ENCODE measurements at places on chromosomes 5 and 9.

GRCh38 chr5:61449804-61450492 lies 117.9 kb downstream of the ZSWIM6 start:
- no peak for DNase-seq

GRCh38 chr9:71638627-71639026 lies 129.7 kb downstream of the CEMIP2 start:
- DNase-seq: no peak

DNA sequence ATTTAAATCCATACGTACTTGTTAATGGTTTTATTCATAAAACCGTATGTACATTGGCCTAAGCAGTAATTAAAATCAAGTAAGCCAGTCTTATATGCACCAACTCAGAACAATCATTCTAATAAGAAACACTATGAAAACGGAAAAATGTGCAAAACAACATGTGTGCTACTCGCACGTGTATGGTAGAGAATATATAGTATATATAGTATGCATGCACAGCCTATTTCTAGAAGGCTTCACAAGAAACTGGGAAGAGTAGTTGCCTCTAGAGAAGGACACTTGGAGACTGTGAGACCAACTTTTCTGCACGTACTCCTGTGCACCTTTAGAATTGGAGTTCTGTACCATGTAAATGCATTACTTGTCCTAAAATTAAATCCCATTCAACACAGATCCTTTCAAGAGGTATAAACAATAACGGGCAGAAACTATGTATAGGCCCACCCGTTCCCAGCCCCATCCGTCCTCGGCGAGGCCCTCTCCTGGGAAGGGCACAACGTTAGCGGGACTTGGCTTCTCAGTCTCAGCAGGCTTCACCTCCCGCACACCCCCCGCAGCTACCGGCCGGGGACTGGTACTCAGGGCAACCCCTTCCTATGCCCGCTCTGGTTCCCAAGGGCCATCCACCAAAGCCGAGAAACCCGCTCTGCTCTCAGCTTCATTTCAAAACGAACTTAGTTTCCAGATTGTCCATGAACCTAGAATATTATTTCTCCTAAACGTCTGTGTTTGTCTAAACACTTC lies 2.0 kb downstream of the CDC14B start:
- DNase-seq: no peak

GRCh38 chr9:94111446-94111845 lies 27.2 kb downstream of the PTPDC1 start:
- DNase-seq: no peak

DNA sequence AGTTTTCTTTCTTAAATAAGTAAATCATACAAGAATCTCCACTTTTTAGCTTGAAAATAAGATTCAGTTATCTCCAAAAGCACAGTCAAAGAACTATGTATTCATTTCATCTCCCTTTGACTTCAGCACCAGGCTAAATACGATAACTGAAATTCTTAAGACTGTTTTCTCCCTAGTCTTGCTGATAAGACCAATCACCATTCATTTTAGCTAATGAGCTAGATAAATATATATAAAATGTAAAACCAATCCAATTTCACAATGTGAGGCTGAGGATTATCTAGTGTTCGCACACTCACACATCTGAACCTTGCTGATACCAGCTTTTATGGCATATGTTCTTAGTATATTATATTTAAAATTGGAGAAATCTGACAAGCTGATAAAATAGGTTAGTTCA lies 17.3 kb upstream of the ZNF622 start:
- DNase-seq: no peak

DNA sequence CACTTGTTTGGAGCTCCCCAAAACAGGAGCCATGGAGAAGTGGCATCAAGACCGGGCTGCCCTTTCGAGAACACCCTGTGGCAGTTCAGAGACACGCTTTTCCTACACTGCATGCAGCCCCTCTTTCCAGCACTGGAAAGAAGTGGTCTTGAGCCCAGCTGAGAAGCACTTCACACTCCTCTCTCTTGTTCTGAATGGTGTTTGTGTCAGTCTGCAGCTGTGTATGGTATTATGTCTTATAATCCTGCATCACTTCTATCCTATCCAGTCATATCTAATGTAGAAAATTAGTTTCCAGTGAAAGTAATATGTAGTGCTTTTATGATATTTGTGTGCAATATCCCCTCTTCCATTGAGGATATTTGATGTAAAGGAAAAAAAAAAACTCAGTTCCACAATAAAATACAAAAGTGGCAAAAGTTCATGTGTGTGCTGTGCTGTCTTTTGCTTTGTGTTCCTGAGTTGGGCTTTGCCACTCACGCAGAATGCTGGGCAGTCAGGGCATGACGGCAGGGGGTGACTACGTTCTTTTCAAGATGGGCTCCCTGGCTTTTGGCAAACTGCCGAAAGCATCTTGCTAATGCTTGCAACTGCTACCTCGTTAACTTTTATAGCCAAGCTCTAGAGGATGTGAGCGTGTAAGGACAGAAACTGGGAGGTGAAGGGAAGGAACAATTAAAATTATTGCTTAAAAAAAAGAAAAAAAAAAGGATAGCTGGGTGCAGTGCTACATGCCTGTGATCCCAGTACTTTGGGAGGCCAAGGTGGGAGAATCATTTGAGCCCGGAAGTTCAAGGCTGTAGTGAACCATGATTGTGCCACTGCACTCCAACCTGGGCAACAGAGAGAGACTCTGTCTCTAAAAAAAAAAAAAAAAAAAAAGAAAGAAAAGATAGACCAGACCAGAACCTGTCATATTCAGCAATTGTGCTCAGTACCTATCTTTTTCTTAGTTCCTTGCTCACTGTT lies 102.2 kb downstream of the MAP1B start:
- DNase-seq: peak; percentile 67

DNA sequence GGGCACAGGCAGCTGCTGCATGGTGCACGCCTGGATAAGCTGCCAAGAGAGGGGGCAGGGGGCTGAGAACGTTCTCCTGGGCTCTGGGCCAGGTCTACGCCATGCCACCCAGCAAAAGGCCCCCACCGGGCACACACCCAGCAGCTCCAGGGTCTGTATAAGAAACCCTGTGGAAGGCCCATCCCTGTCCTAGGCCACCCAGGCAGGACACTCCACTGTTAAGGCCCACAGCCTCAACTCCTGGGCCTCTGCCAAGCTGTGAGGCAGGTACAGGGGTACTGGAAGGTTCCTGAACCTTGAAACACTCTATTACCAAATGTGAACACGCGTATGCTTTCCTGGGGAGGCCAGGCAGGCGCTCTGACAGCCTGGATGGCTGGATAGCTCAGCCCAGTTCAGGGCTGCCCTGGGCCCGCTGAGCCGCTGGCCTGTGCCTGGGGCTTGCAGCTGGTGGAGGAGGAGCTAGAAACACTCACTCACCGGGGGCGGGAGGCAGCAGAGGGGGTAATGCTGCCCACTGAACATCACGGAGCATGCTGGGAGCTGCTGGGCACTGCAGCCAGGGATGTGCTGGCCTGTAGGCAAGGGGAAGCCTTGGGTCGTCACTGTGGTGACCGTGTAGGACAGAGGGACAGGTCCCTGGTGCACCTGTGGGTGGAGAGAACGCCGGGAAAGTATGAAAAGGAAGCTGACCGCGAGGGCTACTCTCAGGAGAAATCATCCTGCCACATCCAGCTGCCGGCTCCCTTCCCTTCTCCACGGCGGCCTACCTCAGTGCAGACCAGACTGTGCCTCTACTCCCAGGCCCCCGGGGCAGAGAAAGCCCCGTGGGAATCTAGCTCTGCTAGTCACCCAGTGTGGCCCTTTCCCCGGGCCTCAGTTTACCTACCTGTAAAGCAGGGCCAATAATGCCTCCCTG lies 6.0 kb downstream of the RNF44 start:
- peak; percentile 69 for DNase-seq

DNA sequence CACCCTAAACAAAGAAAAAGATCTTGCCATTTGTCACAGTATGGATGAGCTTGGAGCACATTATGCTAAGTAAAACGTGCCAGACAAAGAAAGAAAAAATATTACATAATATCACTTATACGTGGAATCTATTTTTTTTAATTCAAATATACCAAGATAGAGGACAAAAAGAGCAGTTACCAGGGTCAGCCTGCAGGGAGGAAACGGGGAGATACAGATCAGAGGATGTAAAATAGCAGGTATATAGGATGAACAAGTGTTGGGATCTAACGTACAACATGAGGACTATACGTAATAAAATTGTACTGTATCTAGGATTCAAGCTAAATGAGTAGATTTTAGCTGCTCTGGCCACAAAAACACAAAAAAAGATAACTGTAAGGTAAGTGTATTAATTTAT lies 247.5 kb downstream of the TMEM161B start:
- DNase-seq: no peak

- DNase-seq: no peak
These were observed 651.3 kb upstream of the ACO1 start for GRCh38 chr9:31733166-31733565.

- no peak for DNase-seq
These were observed 180.3 kb downstream of the TRIO start for GRCh38 chr5:14323466-14323865.

GRCh38 chr5:60463179-60463868 lies 236.6 kb downstream of the DEPDC1B start:
- DNase-seq: no peak

DNA sequence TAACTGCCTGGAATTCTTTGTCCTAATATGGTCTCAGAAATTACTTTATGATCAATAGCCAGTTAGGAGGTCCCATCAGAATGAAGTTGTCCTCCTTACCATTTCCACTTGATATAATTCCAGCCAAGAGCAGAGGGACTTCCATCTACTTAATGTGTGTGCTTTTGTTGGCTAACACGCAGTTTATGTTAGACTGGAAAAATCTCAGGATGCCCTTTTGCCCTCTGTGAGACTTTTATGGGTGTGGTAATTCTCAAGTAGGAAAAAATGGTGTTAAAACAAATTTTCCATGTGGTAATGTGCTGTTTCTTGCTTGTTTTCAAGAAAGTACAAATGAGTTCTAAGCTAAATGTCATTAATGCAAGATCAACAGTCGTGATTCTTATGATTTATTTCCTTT lies 327.1 kb downstream of the MTRR start:
- no peak for DNase-seq

- DNase-seq: no peak
These were observed 1510.5 kb upstream of the CDH9 start for GRCh38 chr5:28548856-28549255.

GRCh38 chr5:39223565-39224156 lies 4.3 kb upstream of the FYB1 start:
- no peak for DNase-seq

- DNase-seq: no peak
These were observed 8.4 kb upstream of the ARSI start for GRCh38 chr5:150311015-150311692.

GRCh38 chr9:6997330-6997729 lies 239.6 kb downstream of the KDM4C start:
- DNase-seq: no peak

DNA sequence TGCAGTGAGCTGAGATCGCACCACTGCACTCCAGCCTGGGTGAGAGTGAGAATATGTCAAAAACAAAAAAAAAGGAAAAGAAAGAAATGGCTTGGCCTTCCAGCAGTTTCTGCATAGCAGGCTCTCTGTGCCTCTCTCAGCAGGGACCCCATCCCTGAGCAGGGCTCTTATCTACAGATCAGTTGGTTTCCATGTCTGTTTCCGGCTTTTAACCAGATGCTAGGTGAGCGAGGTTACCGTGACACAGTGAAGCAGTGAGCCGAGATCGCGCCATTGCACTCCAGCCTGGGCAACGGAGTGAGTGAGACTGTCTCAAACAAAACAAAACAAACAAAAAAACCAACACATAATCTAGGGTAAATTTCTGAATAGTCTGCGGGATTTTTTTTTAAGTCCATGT lies 51.4 kb downstream of the COL5A1 start:
- DNase-seq: no peak

DNA sequence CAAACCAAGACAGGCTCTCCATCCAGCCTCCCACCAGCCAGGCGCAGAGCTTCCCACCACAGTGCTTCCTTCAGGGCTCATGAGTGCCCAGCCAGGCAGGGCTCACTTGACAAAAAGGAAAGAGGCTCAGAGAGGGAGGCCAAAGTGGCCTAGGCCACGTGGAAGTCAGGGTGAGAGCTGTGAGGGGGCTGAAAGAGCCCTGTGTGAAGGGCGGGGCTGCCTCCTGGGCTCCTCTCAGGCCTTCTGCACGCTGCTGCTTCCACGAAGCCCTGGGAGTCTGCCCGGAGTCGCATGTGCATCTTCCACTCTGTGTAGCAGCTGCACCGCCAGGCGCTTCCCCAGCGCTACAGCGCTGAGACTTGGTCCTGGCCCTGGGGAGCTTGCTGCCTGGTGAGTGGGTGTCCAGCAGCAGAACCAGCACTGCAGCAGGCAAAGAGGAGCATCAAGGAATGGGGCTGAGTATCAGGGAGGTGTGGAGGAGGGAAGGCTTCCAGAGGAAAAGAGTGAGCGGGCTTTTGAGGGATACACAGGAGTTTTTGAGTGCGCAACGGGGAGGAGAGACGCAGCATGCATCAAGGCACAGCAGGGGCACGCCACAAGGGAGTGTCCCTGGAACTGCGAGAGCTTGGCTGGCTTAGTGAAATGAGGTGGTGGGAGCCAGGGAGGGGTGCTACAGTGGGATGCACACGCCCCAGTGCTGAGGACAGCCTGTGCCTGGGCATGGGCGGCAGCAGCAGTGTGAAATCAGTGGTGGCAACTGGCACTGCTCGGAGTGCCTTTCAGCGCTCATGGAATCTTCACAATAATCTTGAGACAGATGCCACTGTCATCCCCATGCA lies 178.0 kb downstream of the GAPVD1 start:
- DNase-seq: no peak

GRCh38 chr5:103428923-103429322 lies 133.7 kb downstream of the NUDT12 start:
- no peak for DNase-seq

DNA sequence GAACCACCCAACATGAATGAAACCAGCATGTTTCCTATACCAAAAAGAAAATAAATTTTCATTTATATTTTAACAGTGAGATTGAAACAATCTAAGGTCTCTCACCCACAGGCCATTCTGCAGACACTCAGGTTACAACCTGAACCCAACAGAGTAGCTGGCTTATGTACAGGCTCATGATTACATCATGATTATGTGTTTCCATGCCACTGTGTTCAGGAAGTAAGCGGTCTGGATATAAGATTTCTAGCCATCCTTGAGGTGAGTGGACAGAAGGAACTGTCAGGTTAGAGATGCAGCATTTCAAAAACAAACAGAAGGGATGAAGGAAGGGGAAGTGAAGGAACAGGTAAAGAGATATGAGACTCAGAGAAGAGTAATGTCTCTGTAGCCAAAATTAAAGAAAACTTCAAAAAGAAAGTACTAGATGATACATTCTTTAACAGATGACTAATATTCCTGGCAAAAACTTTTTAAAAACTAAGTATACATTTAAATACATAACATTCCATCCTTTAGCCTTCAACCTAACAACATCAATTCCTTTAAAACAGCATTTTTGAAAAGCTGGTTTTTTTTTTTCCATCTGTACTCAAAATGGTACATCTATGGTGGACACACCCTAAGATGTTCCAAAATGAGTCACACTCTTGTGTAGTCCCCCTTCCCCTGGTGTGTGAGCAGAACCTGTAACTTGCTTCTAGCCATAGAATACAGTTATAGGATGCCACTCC lies 119.8 kb downstream of the LPAR1 start:
- no peak for DNase-seq

DNA sequence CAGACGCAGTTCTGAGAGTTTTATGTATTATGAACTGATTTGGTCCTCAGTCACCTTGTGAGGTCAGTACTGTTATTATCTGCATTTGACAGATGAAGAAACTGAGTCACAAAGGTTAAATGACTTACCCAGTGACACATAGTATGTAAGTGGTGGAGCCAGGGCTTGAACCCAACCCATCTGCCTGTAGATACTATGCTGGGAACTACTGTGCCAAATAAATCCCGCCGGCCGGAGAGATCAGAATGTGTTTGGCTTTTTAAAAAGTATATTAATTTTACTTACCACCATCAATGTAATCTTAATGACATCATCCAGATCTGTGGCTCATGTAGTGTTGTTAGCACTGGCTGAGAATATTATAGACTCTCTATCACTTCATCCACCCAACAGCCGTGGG lies 80.8 kb downstream of the ZNF618 start:
- no peak for DNase-seq

All from NCI-H1092 treated with DMSO at 0.1 percent for 48 hours (cell line).